ENCODE measurements at places on chromosomes 4 and X.

- no peak for DNase-seq
Measured at GRCh38 chrX:15474028-15474427, 19.1 kb downstream of the PIR start.

DNA sequence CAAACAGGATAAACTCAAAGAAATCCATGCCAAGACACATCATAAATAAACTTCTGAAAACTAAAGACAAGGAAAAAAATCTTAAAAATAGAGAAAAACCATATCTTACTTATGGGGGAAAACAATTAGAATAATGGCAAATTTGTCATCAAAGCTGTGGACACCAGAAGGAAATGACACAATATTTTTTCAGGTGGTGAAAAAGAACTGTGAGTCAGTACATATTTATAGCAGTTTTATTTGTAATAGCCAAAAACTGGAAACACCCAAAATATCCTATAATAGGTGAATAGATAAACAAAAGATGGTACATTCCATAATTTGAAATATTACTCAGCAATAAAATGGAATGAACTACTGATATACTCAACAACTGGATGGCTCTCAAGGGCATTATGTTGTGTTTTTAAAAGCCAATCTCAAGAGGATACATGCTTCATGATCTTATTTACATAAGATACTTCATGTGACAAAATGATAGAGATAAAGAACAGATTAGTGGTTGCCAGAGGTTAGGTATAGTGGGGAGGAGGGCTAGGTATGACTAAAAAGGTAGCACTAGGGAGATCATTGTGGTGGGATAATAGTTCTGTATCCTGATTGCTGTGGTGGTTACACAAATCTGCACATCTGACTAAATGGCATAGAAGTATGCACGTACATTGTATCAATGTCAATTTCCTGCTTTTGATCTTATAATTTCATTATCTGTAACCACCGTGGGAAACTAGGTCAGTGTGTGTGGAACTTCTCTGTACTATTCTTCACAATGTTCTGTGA is 191.9 kb downstream of the PPP1R2C start:
- DNase-seq = no peak

DNA sequence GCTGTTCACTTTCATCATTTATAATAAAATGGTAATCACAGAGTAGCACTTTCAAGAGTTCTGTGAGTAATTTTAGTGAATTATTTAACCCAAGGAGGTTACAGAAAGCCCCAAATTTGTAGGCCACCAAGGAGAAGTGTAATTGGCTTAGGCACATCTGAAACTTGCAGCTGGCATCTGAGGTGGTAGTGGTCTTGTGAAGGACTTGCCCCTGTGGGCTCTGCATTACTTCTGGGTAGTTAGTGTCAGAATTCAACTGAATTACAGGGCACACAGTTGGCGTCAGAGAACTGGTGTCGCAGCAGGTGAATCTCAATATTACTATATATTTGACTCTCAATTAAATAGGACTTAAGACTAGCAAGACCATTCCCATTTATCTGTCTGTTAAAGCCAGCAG is 36.9 kb downstream of the GPR174 start:
- DNase-seq = no peak

GRCh38 chr4:48058617-48059530 is 42.3 kb downstream of the NIPAL1 start:
- DNase-seq = no peak

DNA sequence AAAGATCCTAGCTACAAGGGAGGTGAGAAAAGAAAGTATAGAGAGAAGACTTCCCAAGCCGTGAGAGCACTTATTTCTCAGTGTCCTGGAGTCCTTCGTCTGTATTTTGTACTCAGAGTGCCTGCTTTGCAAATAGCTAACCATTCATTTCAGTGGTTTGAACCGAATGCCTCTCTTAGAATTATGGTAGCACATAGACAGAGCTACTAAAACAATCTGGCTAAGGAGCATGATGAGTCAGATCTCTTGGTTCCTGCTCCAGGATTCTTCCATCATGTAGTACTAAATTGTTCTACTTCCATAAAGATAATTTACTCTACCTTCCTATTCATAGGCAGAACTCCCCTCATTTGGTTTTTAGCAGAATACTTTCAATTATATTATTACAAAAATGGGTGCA is 946.6 kb downstream of the STIM2 start:
- no peak for DNase-seq

GRCh38 chr4:114146947-114147618 is 167.6 kb upstream of the ARSJ start:
- DNase-seq = no peak
